ENCODE measurements at places on chromosomes 3 and 15.
A peak's percentile ranks its signal among the peaks of the same experiment; 100 is the strongest.

GRCh38 chr3:12194209-12194608 is 35.5 kb upstream of the TIMP4 start:
- peak overlapping the region; percentile 100 for H3K27ac ChIP-seq
- peaks cover 64% of the 10 kb centered on the region for H3K4me1 ChIP-seq
- no peaks in the 10 kb centered on the region for H3K36me3 ChIP-seq
- H3K4me3 ChIP-seq: peak overlapping the region; percentile 78
- peaks cover 10% of the 10 kb centered on the region for H3K27me3 ChIP-seq

GRCh38 chr3:23304424-23304823 is 101.3 kb downstream of the UBE2E2 start:
- no peaks in the 10 kb centered on the region for H3K27me3 ChIP-seq
- H3K27ac ChIP-seq: no peak overlapping the region
- peaks cover 3% of the 10 kb centered on the region for H3K36me3 ChIP-seq
- no peak overlapping the region for H3K4me3 ChIP-seq
- no peaks in the 10 kb centered on the region for H3K4me1 ChIP-seq

DNA sequence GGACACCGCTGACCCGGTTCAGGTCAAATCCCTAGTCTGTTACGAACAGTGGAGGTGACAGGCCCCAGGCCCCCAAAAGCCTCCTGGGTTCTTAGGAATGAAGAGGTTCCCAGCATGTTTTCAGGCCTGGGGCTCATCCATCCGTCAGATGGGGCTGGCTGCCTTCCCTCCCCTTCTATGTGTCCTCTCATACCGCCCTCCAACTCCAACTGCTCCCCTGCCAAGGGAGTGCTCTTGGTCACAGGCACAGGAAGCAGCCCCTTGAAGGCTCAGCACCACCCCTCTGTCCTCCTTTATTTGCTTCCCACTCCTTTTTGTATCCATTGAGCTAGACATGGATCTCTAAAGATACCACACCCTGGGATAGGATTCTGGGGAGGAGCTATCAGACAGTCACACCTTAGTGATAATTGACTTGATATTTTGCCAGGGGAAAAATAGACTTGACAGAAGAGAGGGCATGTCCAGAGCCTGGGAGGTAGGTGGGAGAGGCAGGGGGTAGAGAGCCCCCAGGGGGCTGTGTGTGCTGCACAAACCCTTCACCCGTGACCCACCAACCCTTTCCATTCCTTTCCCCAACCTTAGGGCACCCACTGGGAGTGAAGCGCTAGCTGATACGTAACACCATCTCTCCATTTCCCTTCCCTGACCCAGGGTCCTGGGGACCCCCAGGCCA is 10.7 kb upstream of the CSPG4 start:
- DNase-seq: no peak
- H3K27ac ChIP-seq: no peak overlapping the region
- no peaks in the 10 kb centered on the region for H3K36me3 ChIP-seq
- H3K4me1 ChIP-seq: peaks cover 16% of the 10 kb centered on the region
- no peak overlapping the region for H3K4me3 ChIP-seq

DNA sequence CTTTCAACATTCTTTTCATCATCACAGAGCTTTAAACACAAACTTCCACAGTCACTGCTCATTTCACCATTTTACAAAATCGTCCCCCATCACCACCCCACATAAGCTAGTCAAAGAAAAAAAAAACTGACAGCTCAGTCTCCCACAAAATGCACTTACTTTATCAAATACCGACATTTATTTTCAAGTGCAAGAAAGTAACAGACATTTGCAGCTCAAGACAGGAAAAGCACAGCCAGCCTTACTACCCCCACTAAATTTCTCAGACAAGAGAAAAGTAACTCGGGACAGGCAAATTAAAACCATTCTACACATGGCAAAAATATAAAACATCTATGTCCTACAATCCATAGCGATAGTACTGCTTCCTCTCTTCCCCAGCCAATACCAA is 402.4 kb downstream of the SHQ1 start:
- peaks cover 65% of the 10 kb centered on the region for H3K4me1 ChIP-seq
- H3K4me3 ChIP-seq: peak overlapping the region; percentile 95
- DNase-seq: no peak
- H3K27ac ChIP-seq: peak overlapping the region; percentile 100
- H3K27me3 ChIP-seq: peaks cover 7% of the 10 kb centered on the region

DNA sequence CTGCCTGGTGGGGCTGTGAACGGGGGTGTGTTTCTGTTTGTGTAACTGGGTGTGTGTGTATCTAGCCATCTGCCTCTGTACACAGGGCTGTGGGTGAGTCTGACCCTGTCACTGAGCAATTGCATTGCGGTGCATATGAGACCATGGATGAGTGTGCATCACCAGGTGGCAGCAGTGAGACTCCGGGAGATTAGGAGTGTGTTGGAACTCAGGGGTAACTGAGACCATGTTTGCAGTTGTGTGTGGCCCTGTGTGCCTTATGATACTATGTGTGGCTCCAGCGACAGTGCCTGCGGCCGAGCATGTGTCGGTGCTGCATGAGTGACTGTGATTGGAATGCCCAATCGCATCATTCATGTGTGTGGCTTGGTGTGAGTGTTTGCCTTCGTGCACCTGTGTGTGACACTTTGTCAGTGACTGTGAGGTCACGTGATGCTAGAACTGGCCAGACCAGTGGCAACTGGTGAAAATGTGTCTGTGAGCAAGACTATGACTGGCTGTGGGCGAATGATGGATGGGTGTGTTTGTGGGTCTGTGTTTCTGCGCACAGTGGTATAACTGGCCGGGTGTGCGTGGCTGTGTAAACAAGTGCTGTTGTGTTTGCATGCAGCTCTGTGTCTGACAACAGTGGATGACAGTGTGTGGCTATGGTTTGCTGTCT is 14.0 kb downstream of the VILL start:
- peak; percentile 53 for DNase-seq
- no peak overlapping the region for H3K27ac ChIP-seq
- peaks cover 8% of the 10 kb centered on the region for H3K36me3 ChIP-seq
- H3K4me1 ChIP-seq: peaks cover 18% of the 10 kb centered on the region
- no peak overlapping the region for H3K4me3 ChIP-seq

GRCh38 chr15:76330080-76330680 is 6.4 kb upstream of the ISL2 start:
- H3K36me3 ChIP-seq: no peaks in the 10 kb centered on the region
- H3K27me3 ChIP-seq: peaks cover 58% of the 10 kb centered on the region
- no peak overlapping the region for H3K27ac ChIP-seq

Data from activated T-cell treated with anti-CD3 and anti-CD28 coated beads, Interleukin-2, amount 50 U/mL, for 72 hours (primary cell).